ENCODE measurements at places on chromosomes 2 and 18. TPM values are rescaled to one million over a fixed set of nuclear protein-coding genes. Genes with fewer than 3 reads are reported as not detected.

SLC4A3 gene
- 10.9 TPM for total RNA-seq

LRP1B gene
- 0.52 TPM for total RNA-seq

CBLN2 gene
- not detected for total RNA-seq

EMILIN1 gene
- 24.1 TPM for total RNA-seq

TRABD2A gene
- total RNA-seq: 5.3 TPM

DNA sequence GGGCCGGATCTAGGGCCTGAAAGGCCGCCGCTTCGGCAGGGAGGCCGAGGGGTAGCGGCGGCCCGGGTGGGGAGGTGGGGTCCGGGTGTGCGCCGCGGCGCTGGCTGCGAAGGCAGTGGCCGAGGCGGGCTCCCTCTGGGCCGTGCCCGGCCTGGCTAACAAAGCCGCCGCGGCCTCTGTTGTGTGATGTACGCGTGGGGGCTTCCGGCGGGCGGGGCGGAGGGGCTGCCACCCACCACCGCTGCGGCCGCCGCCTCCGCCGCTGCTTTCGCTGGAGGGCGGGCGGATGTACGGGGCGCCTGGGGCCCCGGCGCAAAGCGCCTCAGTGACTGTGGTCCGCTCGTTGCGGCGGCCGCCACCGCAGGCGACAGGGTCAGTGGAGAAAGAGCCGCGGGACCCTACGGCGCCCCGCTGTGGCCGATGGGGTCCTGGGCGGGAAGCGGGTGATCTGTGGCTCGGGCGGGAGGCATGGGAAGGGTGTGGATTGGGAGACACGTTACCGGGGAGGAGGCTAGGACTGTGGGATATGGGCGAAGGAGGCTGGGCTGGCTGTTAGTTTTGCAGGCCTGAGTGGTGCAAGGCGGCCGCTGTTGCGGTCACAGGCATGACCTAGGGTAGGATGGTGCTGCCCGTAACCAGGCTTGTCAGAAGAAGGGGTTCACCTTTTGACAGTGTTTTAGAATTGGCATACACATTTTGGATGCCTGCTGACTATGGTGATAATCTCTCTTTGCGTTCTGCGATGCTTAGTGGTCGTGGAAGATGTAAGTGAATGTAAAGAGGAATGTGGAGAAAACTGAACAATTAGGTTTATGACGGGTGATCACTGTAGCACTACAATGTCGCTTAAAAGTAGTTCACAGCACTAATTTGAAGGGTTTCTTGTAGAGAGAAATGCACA is 662 bp downstream of the BZW1 start:
- peak; percentile 84 for DNase-seq

GRCh38 chr2:215476424-215476823 is 40.6 kb upstream of the FN1 start:
- DNase-seq: no peak

DNA sequence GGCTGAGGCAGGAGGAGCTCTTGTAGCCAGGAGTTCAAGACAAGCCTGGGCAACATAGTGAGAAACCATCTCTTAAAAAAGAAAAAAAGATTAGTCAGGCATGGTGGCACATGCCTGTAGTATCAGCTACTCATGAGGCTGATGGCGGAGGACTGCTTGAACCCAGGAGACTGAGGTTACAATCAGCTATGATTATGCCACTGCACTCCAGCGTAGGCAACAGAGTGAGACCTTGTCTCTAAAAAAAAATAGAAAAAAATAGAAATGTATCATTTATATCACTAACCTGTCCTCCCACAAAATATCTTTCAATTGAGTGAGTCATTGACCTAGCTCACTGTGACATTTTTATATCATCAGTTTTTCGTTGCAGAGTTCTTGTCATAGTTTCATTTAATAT is 152.5 kb downstream of the DTNA start:
- DNase-seq: no peak

DNA sequence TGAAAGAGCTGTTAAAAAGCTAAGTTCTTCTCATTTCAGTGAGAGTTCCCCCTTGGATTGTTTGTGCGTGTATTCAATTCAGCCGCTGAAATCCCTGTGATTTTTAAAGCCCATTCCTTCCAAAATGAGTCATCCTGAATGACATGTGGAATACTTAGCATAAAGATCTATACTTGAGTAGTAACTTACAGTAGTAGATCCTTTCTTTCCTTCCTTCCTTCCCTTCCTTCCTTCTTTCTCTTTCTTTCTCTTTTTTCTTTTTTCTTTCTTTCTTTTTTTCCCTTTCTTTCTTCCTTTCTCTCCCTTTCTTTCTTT is 18.2 kb upstream of the SOX11 start:
- no peak for DNase-seq

DNA sequence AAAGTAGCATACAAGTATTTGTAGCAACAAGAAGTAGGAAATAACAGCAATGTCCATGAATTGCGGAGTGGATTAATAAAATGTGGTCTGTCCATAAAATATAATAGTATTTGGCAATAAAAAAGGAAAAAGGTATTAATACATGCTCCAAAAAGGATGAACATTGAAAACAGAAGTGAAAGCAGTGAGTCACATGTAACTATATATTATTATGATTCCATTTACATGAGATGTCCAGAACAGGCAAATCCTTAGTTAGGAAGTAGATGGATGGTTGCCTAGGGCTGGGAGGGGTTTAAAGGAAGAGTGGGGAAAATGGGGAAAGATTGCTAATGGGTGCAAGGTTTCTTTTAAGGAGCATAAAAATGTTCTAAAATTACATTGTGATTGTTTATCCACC is 44.5 kb downstream of the CCDC74A start:
- DNase-seq: no peak

DNA sequence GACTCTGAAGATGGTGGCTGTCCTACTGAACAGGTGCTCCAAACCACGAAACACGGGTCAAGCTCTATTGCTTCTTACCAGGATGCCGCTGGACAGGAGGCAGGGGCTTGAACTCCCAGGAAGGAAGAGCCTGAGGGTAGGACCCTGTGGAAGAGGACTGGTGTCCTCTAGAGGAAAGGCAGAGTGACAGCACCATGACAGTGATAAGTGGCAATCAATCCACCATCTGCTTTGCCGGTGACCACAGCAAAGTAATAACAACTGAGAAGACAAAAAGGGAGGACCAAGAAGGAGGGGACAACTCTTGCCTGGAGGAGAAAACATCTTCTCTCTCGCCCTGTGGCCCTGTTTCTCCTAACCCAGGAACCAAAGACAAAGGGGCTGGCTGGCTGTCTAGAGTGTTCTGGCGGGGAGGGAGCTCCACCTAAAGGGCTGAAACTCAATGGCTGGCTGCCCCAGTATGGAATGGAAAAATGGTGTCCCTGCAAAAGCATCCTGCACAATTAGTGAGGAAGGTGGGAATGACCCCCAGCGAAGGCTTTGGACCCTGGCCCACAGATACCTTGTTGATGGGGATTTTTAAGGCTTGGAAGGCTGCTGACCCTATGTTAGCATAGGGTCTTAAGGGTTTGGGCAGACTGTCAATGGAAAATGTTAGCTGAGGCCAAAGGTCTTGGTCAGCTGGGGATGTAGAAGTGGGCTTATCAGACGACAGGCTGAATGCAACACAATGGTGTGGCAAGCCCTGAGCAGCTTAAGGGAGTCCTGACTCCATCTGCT is 35.4 kb downstream of the PROC start:
- peak; percentile 29 for DNase-seq

GRCh38 chr2:11155381-11156035 is at the start of gene SLC66A3:
TSS of gene SLC66A3 (plus strand) at chr2:11155467. CDS start at chr2:11155547, 80 bp downstream.
- no peak for DNase-seq

- no peak for DNase-seq
Measured at GRCh38 chr2:158688721-158689120, 106.4 kb upstream of the DAPL1 start.

GRCh38 chr2:55718165-55719008 is 24.7 kb upstream of the PNPT1 start:
- peak; percentile 59 for DNase-seq

DNA sequence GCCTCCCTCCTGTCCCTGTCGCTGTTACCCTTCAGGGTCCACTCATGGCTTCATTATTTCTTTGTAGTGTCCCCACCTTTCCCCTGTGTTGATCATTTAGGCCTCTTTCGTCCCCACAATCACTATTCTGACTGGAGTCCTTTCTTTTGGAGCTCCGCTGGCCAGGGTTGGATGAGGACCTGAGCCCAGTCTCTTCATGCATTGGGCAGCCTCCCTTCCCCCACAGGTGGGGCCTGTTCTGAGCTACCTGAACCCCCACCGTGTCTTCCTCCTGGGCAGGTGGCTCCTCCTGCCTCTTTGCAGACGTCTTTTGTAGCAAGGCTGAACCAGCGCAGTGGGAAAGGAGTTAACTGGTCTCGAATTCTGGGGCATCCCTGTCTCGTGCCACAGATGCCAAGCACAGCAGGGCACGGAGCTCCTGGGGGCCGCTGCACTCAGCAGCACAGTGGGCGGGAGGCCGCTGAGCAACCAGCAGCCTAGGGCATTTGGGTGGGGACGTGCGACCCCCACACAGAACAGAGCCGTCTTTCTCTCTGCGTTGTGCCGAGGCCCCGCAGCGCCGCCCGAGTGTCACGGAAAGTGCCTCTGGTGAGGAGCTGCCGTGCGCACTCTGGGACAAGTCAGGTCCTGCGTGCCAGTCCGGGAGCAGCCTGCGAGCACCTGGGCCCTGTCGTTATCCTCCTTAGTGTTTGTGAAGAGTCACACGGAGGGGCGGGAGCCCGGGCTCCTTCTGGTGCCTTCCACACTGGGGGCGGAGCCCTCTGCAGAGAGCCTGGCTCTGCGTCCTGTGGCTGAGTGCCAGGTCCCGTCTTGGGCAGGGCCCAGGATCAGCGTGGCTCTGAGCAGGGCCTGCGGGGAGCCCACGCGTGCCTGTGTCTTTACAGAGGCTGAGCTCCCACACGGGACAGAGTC is 130.1 kb downstream of the NFATC1 start:
- DNase-seq: no peak

DNA sequence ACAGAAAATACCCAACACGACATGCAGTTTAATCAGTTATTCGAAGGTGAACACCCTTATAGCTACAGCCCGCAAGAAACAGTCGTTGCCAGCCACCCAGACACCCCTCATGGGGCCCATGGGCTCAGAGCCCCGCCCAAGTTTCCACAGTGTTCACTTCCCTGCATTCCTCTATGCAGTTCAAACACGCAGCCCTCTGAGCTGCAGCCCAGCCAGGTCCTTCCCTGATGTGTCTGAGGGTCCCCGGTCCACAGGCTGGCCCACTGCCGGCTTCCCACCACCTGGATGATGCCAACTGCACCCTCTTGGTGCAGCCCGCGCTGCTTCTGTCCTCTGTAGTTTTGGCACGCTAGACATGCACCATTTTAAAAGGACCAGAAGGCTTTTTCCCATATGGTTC is 87.4 kb downstream of the ZNF516 start:
- no peak for DNase-seq

DNA sequence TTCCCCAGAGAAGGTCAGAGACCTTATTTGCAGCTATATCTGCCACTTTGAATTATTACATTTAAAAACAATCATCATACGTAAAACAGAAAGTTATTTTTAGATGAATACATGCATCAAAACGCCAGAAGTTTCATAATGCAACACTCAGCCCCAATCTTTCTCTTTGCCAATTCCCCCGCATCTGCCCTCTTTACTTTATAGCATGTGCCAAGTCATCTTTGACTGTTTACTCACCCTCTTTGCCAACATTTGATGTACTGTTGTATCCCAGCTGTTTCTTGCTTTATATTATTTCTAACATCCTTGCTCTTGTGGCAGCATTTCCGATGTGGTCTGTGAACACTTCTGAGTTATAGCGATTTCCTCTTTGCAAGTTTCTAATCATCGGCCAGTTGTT is 86.2 kb downstream of the CRIM1 start:
- DNase-seq: no peak

DNA sequence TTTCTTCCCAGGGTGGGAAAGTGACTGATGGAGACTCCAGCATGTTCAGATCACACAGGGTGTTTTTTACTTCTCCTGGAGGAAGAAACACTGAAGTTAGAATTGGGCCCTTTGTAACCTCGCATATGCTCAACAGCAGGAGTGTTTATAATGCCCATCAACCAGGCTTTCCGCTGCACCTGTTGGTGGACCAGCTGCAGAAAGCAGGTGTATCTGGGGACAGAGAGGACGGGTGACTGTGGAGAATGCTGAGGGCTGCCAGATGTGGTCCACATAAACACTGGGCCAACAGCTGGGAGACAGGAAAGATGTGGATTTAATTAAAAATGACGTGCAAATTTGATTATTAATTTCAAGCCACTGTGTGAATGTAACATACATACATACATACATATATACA is 335.5 kb upstream of the SPRED2 start:
- no peak for DNase-seq

GRCh38 chr2:221465776-221466175 is 106.3 kb downstream of the EPHA4 start:
- DNase-seq: no peak

GRCh38 chr2:236819275-236820002 is 249.8 kb downstream of the ACKR3 start:
- no peak for DNase-seq

All from body of pancreas (tissue), 4 donors.